NCI-H2171 (cell line): ENCODE measurements at places on chromosomes 6 and 20.

GRCh38 chr6:136192902-136193301 is 57.2 kb downstream of the MTFR2 start:
- no peak for DNase-seq

- no peak for DNase-seq
Observed at GRCh38 chr6:31525932-31526591, 2.7 kb upstream of the MCCD1 start.

- peak; percentile 71 for DNase-seq
Observed at GRCh38 chr20:20317621-20318364, 50.1 kb upstream of the INSM1 start.

DNA sequence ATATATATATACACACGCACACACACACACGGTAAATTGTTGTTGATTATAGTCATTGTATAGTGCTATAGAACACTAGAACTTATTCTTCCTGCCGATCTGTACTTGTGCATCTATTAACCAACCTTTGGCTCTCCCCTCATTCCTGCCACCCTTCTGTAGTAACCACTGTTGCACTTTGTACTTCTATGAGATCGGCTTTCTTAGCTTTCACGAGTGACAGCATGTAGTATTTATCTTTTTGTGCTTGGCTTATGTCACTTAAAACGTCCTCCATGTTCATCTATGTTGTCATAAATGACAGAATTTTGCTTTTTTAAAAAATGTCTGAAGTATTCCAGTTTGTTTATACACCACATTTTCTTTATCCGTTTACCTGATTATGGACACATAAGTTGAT is 20.9 kb upstream of the DYNLRB1 start:
- no peak for DNase-seq

DNA sequence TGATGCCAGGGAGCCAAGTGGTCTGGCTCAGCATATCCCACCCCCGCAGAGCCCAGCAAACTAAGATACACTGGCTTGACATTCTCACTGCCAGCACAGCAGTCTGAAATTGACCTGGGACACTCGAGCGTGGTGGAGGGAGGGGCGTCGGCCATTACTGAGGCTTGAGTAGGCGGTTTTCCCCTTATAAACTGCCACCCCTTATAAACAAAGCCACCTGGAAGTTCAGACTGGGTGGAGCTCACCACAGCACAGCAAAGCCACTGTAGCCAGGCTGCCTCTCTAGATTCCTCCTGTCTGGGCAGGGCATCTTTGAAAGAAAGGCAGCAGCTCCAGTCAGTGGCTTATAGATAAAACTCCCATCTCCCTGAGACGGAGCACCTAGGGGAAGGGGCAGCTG is 19.4 kb downstream of the TINAG start:
- no peak for DNase-seq

DNA sequence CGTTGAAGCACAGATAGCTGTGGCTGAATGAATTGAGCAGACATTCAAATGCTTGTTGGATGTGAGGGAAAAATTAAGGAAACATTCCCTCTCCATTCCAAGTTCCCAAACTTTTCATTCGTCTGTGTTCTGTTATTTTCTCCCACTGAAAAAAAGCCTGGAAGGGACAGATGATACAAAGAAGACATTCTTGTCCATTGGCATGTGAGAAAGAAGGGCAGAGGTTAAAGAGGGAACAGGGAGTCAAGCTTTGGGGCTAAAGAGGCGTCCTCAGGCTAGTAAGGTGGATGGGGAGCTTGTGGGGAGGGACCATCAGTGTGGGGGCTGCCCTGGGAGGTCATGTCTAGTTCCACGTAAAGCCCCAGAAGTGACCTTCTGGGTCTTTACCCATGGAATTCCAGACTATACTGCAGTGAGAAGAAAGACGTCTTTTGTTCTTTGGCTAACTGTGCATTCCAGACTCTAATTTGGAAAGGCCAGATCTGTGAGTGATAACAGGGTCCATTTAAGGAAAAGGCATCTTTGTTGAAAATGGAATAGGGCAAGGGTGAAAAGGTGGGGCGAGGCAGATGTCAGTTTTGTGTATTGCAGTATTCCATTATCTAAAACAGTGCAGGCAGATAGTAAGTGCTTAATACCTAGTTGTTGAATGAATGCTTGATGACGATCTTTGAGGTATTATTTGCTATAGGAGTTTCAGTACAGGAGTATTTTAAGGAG is 117.5 kb downstream of the SOX4 start:
- DNase-seq = no peak

DNA sequence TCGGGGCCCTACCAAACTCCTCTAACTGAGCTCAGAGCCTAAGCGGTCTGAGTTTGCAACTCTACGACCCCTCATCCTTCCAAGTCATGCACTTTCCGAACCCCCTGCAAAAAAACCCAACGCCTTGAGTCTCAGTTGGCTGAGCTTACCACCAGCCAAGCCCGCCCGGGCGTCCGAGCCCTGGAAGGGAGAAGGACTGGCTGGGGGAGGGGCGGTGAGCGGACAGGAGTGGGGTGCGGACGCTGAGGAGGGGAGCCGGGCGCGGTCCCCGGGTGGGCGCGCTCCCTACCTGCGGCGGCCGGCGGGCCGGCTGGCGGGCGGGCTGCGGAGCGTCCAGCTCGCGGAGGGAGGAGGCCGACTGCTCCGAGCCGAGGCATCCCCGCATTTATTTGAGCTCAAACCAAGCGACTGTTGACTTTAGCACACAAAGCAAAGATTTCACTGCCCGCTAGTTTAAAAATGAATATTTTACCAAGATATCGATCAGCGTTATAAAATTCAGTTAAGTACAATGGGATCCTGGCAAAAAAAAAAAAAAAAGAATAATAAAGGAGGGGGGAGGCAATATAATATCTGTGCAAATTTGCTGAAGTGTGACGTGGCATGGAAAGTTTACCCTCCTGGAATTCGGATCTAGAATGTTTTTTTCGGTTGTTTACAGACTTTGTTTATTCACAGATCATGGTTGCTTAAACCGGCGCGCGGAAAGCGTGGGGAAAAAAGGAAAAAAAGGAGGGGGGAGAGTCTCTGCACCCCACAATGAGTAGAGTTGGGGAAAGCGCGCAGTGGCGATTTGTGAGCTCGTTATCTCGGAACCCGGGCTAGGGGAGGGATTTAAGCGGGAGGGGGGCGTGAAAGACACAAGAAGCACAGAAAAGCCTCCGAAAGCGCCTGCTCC is 5.9 kb downstream of the FOXA2 start:
- no peak for DNase-seq

DNA sequence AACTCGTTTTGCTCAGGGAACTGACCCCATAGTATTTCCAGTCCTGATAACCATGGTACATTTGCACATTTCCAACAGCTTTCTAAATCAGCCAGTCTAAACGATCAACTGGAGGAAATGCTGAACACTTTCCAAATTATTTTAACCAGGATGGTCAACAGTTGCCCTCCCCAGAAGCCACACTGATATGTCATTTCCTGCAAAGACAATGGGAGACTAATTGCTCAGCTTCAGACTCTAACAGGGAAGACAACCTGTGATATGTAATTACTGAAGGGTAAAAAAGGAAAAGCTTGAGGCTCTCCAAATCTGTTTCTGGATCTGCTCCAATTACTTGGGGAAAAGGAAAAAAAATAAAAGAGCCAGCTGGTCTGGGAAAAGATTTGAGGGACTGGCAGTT is 88.8 kb downstream of the FYN start:
- peak; percentile 82 for DNase-seq

- no peak for DNase-seq
Observed at GRCh38 chr6:5199283-5199682, 61.5 kb downstream of the LYRM4 start.

- DNase-seq = peak; percentile 49
Observed at GRCh38 chr6:167475947-167476346, 151.1 kb downstream of the TTLL2 start.

GRCh38 chr6:30067460-30068139 is 602 bp downstream of the PPP1R11 start:
- DNase-seq = peak; percentile 87

- no peak for DNase-seq
Observed at GRCh38 chr20:43752051-43752360, 25.2 kb upstream of the GTSF1L start.

GRCh38 chr6:3608159-3608558 is 143.4 kb downstream of the PXDC1 start:
- no peak for DNase-seq

DNA sequence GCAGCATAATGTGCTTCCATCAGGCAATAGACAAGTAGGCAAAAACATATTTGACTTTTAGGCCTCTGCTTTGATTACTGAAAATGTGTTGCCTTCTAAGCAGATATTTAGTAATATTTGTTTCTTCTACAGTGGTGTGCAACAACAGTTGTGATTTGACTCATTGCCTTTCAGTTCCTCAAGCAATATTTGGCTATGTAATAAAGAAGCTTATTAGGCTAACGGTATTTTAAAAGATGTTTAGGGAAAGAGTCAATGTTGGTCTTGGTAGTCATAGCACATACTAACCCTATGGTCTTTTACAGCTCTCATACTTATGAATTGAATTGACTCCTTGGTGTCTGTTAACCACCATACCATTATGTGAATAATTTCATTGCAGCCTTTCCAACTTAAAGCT is 124.1 kb downstream of the GRIK2 start:
- DNase-seq = no peak

GRCh38 chr20:9202420-9203080 is 133.7 kb downstream of the PLCB4 start:
- DNase-seq = peak; percentile 47

GRCh38 chr20:59908855-59909254 is 24.6 kb downstream of the SYCP2 start:
- no peak for DNase-seq

DNA sequence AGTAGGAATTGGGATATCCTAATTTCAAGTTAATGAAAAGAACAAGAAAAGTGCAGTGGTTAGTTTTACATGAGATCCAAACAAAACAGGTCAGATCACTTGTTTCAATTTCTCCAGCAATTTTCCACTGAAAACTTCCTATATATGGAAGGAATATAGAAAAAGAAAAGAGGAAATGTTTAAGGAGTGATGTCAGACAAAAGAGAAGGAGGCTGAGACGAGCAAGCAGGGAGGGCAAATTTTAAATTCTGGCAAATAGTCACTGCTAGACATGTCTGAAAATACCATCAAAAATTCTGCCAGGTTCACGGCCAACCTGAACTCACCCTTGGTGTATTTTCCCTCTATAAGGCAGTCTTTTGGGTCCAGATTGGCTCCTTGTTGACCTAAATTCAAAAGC is 9.5 kb upstream of the NUP153 start:
- DNase-seq = no peak

- no peak for DNase-seq
Observed at GRCh38 chr6:167122827-167123657, at the start of gene CCR6. Gene CCR6, plus strand, starts transcription at chr6:167123096. Its CDS starts 13,039 bp downstream, at chr6:167136135.

DNA sequence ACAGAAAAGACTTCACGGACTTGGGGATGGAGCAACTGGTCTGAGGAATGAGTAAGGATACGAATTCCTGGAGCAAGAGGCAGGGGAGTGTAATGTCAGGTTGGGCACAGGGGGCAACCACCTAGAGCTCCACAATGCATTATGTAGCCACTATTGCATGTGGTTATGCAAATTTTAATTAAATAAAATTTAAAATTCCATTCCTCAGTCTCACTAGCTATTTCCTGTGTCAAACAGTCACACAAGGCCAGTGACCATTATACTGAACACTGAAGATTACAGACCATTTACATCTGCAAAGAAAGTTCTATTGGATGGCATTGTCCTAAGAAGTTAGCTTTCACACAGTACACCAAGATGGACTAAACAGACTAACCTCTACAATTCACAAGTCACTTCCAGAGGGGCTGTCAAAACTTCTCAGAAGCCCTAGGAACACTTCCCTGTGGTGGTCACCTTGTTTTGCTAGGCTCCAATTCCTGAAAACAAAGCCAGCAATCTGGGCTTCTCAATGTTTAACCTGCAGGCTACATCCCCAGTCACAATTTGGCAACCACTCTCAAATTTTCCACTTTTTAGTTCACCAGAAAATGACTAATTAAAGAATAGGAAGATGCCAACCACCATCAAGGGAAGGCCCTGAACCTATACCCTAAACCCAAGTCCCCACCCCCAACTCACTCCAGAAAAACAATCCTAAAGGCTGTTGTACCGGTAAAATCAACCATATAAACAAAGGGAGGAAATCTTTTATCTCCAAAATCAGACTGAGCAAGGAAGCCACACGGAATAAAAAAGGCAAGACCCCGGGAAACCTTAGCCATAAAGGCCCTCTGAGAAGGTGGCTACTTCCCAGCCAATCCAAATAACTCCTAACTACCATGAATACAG is 34.2 kb upstream of the C20orf203 start:
- no peak for DNase-seq

DNA sequence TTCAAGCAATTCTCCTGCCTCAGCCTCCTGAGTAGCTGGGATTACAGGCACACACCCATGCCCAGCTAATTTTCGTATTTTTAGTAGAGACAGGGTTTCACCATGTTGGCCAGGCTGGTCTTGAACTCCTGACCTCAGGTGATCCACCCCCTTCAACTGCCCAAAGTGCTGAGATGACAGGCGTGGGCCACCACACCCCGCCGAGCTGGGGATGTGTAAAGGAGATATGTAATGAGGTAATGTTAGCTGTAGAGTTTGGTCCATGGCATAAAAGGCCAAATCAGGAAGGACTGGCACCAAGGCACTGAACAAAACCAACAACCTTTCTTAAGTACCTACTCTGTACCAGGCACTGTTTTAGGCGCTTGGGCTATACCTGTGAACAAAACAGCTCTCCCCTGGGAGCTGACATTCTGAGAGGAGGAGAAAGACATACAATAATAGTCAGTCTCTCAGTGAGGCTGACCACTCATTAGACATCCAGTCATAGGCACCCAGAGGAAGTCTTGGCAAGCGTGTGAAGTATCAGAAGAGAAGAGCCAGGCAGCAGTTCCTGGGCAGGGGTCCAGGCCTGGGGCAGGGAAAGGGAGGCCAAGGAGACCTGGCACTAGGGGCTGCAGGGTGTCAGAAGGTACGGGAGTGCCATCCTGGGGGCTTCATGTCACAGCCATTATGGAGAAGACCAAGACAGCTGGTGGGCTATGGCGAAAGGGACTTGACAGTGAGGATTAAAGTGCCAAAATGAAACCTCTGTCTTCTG is 164.8 kb upstream of the DTNBP1 start:
- no peak for DNase-seq

GRCh38 chr20:33199026-33199425 is 18.1 kb upstream of the BPIFA3 start:
- no peak for DNase-seq

- DNase-seq = peak; percentile 47
Observed at GRCh38 chr6:109526905-109527628, 44.0 kb upstream of the ZBTB24 start.

DNA sequence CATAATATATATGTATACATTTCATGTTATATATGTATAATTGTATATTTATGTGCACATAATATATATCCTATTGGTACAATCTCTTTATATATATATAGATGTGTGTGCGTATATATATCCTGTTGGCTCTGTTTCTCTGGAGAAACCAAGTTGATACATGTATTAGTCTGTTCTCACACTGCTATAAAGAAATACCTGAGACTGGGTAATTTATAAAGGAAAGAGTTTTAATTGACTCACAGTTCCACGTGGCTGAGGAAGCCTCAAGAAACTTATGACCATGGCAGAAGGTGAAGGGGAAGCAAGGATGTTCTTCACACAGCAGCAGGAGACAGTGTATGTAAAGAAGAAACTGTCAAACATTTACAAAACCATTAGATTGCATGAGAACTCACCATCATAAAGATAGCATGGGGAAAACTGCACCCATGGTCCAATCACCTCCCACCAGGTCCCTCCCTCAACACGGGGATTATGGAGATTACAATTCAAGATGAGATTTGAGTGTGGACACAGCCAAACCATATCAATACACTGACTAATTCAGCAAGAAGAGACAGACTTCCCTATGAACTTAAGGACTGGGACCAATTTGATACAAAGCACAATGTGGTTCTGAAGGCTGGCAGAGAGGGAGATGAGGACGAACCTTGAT is 14.0 kb downstream of the CST3 start:
- no peak for DNase-seq

- DNase-seq = no peak
Observed at GRCh38 chr6:100719883-100720682, 161.0 kb downstream of the ASCC3 start.
